ENCODE measurements at places on chromosomes 16 and 17. TPM values are rescaled to one million over a fixed set of nuclear protein-coding genes. Genes with fewer than 3 reads are reported as not detected.

DNA sequence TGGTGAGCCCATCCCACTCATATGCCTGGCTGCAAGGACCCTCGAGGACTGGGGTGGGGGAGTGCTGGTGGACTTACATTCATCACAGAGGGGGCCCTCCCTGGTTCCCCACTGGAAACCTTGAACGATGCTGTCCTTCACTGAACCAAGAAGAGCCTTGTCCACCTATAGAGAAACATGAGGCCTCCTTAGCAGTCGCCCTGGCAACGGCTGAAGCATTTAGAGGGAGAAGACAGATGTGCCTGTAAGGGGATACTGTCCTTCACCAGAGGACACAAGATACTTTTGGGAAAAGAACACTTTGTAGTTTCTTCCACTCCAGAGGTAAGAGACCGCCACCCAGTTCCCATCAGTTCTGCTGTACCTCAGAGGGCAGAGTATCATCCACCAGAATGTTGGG, 6.5 kb downstream of the HIGD1B start:
- DNase-seq: no peak

- DNase-seq: no peak
Measured at GRCh38 chr16:48555155-48555554, 54.8 kb downstream of the N4BP1 start.

DNA sequence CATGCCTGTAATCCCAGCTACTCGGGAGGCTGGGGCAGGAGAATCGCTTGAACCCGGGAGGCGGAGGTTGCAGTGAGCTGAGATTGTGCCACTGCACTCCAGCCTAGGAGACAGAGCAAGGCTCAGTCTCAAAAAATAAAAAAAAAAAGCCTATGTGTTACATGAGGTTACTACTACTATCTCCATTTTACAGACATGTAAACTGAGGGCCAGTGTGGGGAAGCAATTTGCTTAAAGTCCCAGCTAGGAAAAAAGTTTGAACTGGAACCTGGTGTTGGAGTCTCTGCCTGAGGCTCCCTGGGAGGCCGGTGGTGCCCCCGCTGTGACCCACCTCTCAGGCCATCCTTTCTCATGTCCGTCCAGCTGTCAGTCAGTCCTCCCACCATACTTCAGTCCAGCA, 4.5 kb downstream of the SLC13A2 start:
- peak; percentile 16 for DNase-seq

DNA sequence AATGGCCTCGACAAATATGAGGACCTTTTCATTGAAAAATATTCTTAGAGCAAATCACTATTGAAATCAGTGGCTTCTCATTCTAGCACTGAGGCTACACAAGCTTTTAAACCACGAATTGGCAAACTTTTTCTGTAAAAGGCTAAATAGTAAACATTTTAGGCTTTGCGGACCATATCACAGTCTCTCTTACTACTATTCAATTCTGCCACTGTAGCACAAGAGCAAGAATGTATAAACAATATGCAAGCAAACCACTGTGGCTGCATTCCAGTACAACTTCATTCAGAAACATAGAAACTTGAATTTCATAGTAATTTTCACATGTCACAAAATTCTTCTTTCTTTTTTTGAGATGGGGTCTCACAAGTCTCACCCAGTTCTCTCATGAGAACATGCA, 49.1 kb downstream of the PHLPP2 start:
- no peak for DNase-seq

GRCh38 chr17:77212833-77213777, 72.3 kb downstream of the SEC14L1 start:
- DNase-seq: no peak

- no peak for DNase-seq
Measured at GRCh38 chr17:68777856-68778694, 176.9 kb upstream of the FAM20A start.

GRCh38 chr16:26598998-26599784, 467.5 kb upstream of the C16orf82 start:
- no peak for DNase-seq

- DNase-seq: no peak
Measured at GRCh38 chr17:79437081-79437480, 173.8 kb downstream of the RBFOX3 start.

DNA sequence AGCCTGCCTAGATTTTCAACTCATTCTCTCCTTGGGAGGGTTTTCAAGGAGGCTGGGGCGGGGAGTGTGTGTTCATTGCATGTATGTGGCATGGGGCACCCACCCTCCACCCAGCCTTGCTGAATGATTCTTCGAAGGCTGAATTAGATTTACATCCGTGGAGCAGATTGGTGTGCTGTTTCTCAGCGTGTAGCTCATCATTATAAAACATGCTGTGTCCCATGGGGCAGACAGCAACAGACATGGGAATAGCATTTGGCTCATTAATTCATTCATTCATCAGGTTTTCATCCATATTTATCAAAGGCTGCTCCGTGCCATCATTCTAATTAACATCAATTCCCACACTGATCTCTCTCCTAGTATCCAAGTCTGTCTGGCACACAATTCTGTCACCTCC, 10.6 kb upstream of the CD300A start:
- no peak for DNase-seq

GRCh38 chr17:35729405-35729833, 2.0 kb upstream of the RASL10B start:
- DNase-seq: no peak

GRCh38 chr17:46942441-46943217, 19.7 kb downstream of the GOSR2 start:
- peak; percentile 47 for DNase-seq

GRCh38 chr17:17453088-17453487, 23.7 kb upstream of the MED9 start:
- DNase-seq: no peak

- DNase-seq: peak; percentile 37
Measured at GRCh38 chr17:82023447-82024241, 539 bp downstream of the LRRC45 start.

DNA sequence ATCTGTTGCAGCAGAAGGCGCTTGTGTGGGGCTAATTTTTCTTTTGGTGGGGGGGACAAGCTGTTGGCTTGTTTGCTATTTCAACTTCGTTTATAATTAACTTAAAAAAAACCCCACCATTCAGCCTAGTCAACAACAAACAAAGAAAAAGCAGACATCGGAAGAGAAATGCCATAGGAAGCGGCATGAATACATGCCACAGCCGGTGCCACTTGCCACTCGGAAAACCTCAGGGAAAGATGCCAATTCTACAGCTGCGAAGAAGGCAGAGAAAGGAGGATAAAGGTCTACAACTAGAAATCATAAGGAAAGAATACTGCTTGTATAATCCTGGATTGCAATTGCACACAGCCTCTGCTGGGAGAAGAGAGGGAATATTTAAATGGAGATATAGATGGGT, 254.4 kb upstream of the PMFBP1 start:
- no peak for DNase-seq

- DNase-seq: no peak
Measured at GRCh38 chr16:48225456-48225855, 18.6 kb upstream of the LONP2 start.

GRCh38 chr16:70572050-70572925, 48.7 kb downstream of the SF3B3 start:
- no peak for DNase-seq

DNA sequence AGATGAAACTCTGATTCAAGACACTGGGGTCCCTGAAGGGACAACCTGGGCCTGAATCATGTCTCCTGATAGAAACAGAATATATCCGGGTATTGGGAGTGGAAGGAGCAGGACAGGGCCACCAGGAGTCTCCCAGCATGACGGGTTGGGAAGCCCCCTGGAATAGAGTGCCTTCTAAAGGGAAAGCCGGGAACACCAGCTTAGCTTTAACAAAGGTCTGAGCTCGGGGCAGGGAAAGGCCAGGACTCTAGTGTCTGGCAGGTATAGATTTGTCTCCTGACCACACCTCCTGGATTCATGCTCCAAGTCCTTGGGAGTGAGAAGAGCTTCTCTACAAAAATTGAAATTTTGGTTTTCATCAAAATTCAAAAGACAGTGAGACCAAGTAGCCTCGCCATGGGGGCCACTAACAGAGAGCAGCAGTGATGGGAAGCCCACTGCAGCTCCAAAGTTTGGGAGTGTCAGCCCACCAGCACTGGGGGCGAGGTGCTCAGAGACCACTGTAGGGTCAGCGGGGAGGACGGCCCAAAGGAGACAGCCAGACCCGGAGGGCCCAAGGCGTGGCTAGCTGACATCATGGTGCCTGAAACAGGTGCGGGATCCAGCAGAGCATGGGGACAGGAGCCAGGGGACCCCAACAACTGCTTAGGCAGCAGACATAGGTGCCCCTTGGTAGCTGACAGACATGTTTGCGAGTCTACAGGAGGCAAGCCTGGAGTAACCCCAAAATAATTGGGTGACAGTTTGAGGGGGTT, 81.0 kb downstream of the C16orf78 start:
- no peak for DNase-seq

DNA sequence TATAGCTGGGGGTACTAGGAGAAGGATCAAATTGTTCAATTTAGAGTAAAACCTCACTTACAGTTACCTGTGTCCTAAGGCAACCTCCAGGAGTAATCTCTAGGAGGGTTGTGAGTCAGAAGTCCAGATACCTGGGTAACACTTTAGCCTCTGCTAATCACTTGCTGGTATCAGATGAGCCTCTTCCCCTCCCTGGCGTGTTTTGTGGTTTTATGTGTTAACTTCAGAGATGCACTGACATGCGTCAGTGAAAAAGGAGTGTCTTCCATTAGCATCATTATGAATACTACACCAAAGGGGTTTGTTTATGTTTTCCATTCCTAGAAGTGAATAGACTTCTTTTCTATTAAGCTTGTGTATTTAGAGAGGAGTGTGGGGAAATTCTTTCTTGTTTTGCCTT, 208.2 kb downstream of the FTO start:
- DNase-seq: no peak

DNA sequence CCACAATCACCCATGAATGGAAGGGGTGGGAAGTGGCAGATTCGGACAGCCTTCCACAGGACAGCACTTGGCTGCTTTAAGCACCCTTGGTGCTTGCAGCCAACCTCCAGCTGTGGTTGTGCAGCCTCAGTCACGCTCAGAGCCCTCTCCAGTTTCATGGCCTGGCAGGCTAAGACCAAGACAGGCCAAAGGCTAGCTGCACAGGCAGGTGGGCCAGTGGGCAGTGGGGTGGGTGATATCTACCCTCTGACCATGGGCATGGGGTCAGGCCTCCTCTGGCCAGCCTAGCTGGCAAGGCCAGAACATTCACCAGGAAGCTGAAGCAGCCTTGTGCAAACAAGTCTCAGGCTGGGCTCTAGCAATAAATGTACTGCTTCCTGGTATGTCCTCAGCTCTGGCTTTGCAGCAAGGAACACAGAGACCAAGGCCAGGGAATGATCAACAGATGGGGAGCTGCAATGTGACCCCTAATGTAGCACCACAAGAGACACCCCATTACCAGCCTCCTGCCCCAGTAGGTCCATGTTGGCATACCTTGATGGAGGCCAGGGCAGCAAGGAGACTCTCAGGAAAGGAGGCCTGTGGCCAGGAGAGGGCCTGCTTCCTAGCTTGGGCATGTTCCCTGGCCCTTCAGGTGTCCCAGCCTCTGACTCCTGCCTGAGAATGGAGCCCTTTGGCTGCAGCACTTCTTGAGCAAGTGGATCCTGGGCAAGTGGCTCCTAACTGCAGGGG, 20.9 kb downstream of the HSD11B2 start:
- peak; percentile 65 for DNase-seq

DNA sequence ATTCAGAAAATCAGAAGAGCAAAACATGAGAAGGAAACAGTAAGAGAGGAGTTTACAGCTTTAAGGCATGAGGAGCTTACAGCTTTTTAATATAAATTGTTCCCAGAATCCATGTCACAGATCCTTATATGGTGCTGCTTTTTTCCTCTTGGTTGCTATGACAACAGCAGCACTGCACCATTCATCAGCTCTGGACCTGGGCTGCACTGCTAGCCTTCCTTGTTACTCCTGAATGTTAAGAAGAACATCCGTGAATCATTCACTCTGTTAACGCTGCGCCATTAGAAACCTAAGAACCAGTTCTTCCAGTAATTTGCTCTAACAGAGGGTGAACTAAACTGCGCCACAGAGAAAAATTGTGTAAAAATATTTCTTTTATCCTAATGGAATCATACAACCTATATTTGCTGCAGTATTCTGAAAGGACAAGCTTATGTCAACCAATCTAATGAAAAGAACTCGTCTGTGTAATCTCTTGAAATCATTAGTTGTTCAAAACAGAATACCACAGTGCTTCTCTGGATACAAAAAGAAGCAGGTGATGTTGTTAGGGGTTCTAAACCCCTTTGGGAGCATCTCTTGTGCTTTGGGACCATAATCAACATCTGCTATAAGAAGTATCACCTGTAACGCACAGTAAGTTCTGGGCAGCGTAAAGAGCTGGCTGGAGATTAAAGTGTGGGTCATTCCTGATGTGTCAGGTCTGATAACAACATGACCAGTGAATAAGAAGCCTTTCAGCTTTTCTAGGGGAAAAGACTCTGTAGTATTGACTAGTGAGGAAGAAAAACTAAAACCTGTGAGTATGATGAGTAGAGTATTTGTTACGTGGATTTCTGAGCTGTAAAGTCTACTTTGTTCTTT, 151.2 kb downstream of the TANC2 start:
- no peak for DNase-seq

GRCh38 chr17:1871756-1872155, 42.0 kb downstream of the RPA1 start:
- DNase-seq: no peak

- no peak for DNase-seq
Measured at GRCh38 chr17:44933824-44934744, 13.5 kb downstream of the KIF18B start.

DNA sequence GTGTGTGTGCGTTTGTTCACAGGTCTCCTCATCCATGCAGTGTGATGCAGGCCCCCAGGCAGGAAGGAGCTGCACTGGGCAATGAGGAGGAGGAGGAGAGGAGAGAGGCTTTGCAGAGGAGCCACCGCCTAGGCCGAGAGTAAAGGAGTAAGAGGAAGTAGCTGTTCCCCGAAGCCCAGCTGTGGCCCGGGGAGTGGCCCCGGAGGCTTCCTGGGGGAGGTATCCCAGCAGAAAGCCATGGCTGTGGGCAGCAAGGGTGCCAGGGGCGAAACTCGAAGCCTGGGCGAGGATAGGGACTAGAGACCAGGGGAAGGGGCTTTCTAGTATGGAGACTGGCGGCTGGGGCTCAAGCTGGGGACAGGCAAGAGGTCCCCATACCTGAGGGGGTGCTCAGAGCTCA, 12.2 kb downstream of the C16orf95 start:
- no peak for DNase-seq

- DNase-seq: peak; percentile 98
Measured at GRCh38 chr16:66872943-66873684, 7.2 kb upstream of the PDP2 start.

- no peak for DNase-seq
Measured at GRCh38 chr16:85089525-85089924, 22.7 kb downstream of the CIBAR2 start.

GRCh38 chr16:83830091-83830768, 22.5 kb downstream of the HSBP1 start:
- no peak for DNase-seq

Gene SLC6A2
- total RNA-seq: not detected

Gene GINS2
- 0.82 TPM for total RNA-seq

Gene PCGF2
- total RNA-seq: 22.6 TPM

Gene C1QL1
- total RNA-seq: 1.1 TPM

Gene MTHFSD
- 8.1 TPM for total RNA-seq

Gene KIF19
- 0.76 TPM for total RNA-seq

Gene HS3ST3A1
- not detected for total RNA-seq

Gene CASKIN2
- 20.7 TPM for total RNA-seq

Gene PRAC2
- not detected for total RNA-seq

Gene CDK3
- total RNA-seq: 3.3 TPM

Gene C16orf92
- not detected for total RNA-seq

Gene SECTM1
- 1.1 TPM for total RNA-seq

Gene CDH8
- total RNA-seq: not detected
